ENCODE measurements at places on chromosomes 12 and 14. TPM values are rescaled to one million over a fixed set of nuclear protein-coding genes. Genes with fewer than 3 reads are reported as not detected.

Gene CALCOCO1
- total RNA-seq: 212 TPM

Gene DYRK4
- total RNA-seq: 41.4 TPM

- peaks cover 6% of the 10 kb centered on the region for H3K27me3 ChIP-seq
- DNase-seq: no peak
- H3K27ac ChIP-seq: no peak overlapping the region
- no peaks in the 10 kb centered on the region for H3K4me1 ChIP-seq
Measured at GRCh38 chr14:64855721-64856528, 23.8 kb downstream of the SPTB start.

GRCh38 chr14:68584786-68585185 is 208.1 kb downstream of the ZFP36L1 start:
- H3K4me1 ChIP-seq: peaks cover 20% of the 10 kb centered on the region
- no peak for DNase-seq
- H3K36me3 ChIP-seq: no peaks in the 10 kb centered on the region
- H3K27me3 ChIP-seq: no peaks in the 10 kb centered on the region
- peak overlapping the region; percentile 19 for H3K27ac ChIP-seq

GRCh38 chr14:74504412-74504811 is 10.8 kb downstream of the ISCA2 start:
- no peak for DNase-seq
- H3K27ac ChIP-seq: no peak overlapping the region
- H3K4me1 ChIP-seq: no peaks in the 10 kb centered on the region
- H3K36me3 ChIP-seq: no peaks in the 10 kb centered on the region
- no peaks in the 10 kb centered on the region for H3K27me3 ChIP-seq
